Esophagus squamous epithelium (tissue), 5 donors: ENCODE measurements at places on chromosomes 1 and 21.

DNA sequence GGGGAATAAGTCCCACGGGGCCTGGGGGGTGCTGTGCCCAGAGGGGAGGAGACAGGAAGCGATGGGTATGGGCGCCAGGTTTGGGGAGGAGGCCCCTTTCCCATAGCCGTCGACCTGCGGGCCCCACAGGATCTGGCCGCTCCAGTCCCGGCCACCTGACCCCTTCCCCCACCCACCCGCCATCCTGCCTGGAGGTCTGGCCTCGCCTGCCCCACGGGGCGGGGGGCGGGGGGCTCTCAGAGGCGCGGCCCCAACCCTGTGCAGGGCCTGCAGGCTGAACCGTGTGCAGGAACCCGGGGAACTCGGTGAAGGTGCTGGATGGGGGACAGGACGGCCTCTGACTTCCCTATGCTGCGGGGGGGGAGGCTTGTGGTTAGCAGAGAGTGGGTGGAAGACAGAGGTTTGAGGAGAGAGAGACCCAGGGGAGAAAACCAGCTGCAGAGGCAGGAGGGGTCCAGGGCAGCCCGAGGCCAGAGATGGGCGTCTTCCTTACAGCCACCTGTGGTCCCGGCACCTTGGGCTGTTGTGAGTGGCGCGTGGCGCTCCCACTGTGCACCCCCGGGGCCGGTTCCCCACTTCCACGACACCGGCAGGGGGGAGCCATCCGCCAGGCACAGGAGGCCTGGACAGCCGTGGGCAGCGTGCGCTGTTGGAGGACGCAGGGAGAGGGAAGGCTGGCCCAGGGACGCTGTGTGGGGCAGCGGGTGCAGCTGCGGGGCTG lies 2.5 kb upstream of the TNFRSF18 start:
- H3K27ac ChIP-seq, result no peak overlapping the region
- peak overlapping the region; percentile 57 for H3K4me3 ChIP-seq
- DNase-seq, result no peak
- no peaks in the 10 kb centered on the region for H3K36me3 ChIP-seq

DNA sequence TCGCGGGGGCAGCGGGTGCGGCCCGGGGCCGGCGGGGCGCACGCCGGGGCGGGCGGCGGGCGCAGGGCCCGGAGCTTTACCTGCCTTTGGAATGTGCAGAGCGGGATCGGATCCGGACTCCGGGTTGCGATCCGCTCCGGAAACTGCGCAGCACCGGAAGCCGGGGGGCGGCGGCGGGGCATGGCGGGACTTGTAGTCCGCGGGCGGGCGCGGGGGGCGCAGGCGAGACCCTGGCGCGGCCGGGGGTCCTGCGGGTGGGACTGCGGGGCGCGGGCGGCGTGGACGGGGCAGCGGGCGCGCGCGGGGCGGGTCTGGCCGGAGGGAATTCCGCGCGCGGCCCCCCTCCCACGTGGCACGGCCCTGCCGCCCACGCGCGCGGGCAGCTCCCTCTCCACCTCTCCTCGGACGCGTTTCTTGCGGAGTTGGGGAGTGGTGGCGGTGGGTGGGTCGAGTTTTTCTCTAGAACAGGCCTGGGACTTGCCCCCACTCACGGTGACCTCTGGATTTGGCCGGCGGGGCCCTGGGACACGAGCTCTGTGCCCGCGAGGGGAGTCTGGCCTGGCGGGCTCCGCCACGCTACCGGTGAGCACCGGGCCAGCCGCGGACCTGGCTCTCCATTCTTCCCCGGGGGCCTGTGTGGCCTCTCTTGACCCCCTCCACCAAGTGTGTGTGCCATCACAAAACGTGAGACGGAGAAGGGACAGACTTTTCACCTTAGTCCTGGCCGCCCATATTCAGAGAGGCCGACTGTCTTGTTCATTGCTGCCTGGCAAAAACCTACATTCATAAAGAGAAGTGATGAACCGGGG lies at the start of gene PRDM15:
Gene PRDM15, minus strand, starts transcription at position 155 of the 809 bp plus-strand sequence. CDS start 18,981 bp downstream, outside the sequence.
- peak; percentile 16 for DNase-seq
- no peaks in the 10 kb centered on the region for H3K27me3 ChIP-seq
- H3K4me1 ChIP-seq, result peaks cover 33% of the 10 kb centered on the region
- H3K4me3 ChIP-seq, result peak within 1 kb of the TSS; percentile 81
- no peaks in the 10 kb centered on the region for H3K36me3 ChIP-seq

DNA sequence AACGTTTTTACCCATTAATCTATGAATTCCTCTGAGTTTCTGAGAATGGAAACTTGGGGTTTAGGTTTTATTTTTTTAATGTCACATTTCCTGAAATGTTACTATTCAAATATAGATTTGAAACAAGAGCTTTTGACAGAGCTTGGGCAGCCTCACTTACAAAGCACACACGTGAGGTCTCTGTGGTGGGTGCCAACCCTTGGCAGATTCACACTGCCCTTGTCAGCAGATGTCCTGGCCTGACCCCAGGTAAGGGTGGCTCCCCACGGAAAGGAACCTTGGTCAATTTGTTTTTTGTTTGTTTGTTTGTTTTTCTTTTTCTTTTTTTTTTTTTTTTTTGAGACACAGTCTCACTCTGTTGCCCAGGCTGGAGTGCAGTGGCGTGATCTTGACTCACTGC lies 53.5 kb downstream of the FAAP20 start:
- H3K27ac ChIP-seq, result no peak overlapping the region
- no peaks in the 10 kb centered on the region for H3K36me3 ChIP-seq
- DNase-seq, result no peak
- H3K4me3 ChIP-seq, result no peak overlapping the region

DNA sequence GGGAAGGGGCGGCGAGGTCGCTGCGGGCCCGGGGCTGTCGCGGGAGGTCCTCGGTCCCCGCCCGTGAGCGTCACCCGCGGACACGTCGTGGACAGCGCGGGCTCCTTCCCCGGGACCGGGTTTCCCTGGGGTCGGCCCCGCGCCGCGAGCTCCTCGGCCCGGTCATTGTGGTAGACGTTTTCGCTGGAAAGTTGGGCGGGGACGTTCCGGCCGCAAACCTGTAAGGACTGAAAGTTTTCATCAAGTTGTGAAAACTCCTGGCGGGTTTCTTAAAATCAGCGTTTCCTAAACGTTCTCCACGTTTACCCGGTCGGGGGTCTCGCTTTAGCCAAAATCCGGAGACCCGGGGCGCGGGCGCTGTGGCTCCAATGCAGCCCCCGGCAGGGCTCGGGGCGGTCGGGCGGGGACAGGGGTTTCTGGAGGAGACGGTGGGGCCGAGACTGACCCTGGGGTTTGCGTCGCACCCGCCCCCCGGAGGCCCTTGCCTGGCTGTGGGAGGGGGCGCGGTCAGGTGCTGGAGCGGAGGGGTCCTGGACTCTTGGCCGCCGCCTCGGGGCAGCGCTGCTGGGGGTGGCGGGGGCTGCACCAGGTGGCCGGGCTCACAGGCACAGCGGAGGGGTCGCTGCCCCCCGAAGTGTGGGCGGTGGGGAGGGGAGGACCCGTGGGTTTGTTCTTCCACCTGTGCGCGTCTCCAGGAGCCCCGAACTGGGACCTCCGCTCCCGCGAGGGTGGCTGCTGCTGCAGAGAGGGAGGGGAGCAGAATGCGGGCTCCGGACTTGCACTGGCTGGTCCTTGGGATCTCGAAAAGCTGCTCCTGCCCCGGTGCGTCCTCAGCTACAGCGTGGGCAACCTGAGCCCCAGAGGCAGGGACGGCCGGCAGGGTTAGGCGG lies 827 bp downstream of the PRKCZ start:
- DNase-seq, result no peak
- peaks cover 4% of the 10 kb centered on the region for H3K27me3 ChIP-seq
- peak overlapping the region; percentile 77 for H3K4me3 ChIP-seq
- no peaks in the 10 kb centered on the region for H3K36me3 ChIP-seq

DNA sequence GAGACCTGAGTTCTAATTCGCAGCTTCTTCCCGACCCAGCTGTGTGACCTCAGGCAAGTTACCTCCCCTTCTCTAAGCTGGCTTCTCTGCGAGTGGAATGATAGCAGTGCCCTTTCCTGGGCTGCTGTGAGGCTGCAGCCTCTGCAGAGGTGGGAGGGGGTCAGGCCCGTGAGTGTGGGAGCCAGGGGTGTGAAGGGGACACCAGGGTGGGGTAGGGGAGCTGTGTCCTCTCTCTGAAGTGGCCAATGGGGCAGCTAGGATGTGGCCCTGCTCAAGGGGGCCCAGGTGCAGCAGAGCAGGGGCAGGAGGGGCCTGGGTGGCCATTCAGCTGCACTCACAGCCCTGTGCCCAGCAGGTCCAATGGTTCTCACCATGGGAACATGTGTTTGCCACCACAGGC lies 24.5 kb downstream of the DMRTB1 start:
- H3K4me3 ChIP-seq, result no peak overlapping the region
- H3K4me1 ChIP-seq, result peaks cover 6% of the 10 kb centered on the region
- H3K27ac ChIP-seq, result no peak overlapping the region

DNA sequence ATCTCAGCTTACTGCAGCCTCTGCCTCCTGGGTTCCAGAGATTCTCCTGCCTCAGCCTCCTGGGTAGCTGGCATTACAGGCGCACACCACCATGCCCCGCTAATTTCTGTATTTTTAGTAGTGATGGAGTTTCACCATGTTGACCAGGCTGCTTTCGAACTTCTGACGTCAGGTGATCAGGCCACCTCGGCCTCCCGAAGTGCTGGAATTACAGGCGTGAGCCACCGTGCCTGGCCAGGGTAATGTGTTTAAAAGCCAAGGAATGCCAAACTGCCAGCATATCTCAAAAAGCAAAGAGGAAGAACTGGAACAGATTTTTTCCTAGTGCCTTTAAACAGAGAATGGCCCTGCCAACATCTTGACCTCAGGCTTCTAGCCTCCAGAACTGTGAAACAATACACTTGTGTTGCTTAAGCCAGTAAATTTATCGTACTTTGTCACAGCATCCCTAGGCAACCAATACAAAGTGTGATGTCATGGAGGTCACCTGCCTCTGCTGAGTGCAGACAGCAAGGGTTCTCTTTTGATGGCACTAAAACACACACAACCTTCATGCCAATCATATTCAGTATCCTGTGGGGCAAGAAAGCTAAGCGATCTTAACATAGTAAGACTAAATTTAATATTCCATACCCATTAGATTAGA lies 858.3 kb upstream of the TMPRSS15 start:
- H3K27ac ChIP-seq, result no peak overlapping the region
- no peaks in the 10 kb centered on the region for H3K27me3 ChIP-seq

GRCh38 chr1:36369061-36369861 lies 16.5 kb downstream of the STK40 start:
- H3K4me1 ChIP-seq, result peaks cover 45% of the 10 kb centered on the region
- peak overlapping the region; percentile 31 for H3K27ac ChIP-seq
- no peak overlapping the region for H3K4me3 ChIP-seq
- H3K36me3 ChIP-seq, result peaks cover 26% of the 10 kb centered on the region
- H3K27me3 ChIP-seq, result no peaks in the 10 kb centered on the region

GRCh38 chr21:45076245-45076711 lies 1.9 kb downstream of the ADARB1 start:
- peak overlapping the region; percentile 94 for H3K4me3 ChIP-seq
- no peaks in the 10 kb centered on the region for H3K36me3 ChIP-seq
- H3K4me1 ChIP-seq, result peaks cover 19% of the 10 kb centered on the region
- no peak for DNase-seq

GRCh38 chr1:236921610-236922009 lies 82.6 kb downstream of the MT1HL1 start:
- no peak for DNase-seq
- H3K27me3 ChIP-seq, result no peaks in the 10 kb centered on the region
- no peak overlapping the region for H3K27ac ChIP-seq
- H3K4me1 ChIP-seq, result no peaks in the 10 kb centered on the region
- no peaks in the 10 kb centered on the region for H3K36me3 ChIP-seq

- H3K27me3 ChIP-seq, result no peaks in the 10 kb centered on the region
- no peak overlapping the region for H3K4me3 ChIP-seq
- peak overlapping the region; percentile 6 for H3K27ac ChIP-seq
- H3K4me1 ChIP-seq, result peaks cover 8% of the 10 kb centered on the region
Measured at GRCh38 chr21:41817228-41817627, 50.4 kb upstream of the RIPK4 start.

DNA sequence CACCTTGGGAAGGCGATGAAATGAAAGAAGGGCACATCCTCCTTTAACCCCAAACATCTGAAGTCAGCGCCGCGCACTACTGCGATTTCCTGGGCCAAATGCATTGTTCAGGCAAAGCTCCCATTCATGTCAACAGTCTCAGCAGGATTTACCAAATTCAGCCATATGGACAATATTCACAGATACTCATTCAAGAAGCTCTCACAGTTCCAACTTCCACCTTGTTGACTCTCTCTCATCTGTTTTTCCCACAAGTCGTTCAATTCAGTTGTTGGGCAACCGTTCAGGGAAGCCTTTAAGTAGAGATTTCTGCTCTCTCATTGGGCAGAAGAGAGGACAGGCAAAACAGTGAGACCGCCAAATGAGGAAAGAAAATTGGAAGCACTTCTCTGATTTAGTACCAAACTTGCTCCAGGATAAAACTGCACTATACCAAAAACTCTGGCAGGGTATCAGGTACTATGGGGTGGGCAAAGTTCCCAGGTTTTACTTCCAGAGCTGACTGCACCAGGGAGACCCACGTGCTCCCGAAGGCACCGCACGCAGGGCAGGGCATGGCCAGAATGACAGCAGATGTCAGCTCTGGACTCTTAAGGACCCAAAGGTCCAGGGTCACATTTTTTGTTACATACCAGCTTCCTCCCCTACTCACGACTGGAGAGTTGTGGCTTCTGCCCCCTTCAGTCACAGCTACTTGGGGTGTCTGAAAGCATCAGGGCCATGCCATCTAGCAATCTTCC lies 668.8 kb downstream of the KIF26B start:
- H3K27ac ChIP-seq, result no peak overlapping the region
- H3K4me3 ChIP-seq, result no peak overlapping the region
- H3K36me3 ChIP-seq, result no peaks in the 10 kb centered on the region
- no peak for DNase-seq

DNA sequence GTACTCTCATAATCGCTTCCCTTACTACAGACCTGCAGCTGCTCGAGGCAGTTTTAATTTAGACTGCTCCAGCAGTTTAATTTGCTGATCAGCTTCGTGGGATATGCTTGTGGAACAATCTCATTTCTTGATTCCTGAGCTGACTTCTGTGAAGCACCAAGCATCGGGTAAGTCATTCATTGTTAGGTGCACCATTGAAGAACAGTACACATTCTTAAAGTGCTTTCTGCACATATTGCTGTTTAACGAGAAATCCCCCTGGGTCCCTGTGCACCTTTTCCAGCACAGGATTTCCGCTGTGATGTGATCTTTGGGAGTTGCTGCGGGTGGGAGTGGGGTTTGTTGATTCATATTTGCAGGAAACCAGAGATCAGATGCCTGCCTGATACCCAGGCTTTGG lies 9.1 kb downstream of the GALNT2 start:
- peaks cover 18% of the 10 kb centered on the region for H3K4me1 ChIP-seq
- H3K27me3 ChIP-seq, result no peaks in the 10 kb centered on the region
- no peak overlapping the region for H3K27ac ChIP-seq
- H3K36me3 ChIP-seq, result peaks cover 23% of the 10 kb centered on the region

- H3K4me1 ChIP-seq, result peaks cover 1% of the 10 kb centered on the region
- no peak overlapping the region for H3K4me3 ChIP-seq
- DNase-seq, result no peak
- peaks cover 82% of the 10 kb centered on the region for H3K27me3 ChIP-seq
Measured at GRCh38 chr1:110135246-110135645, 15.0 kb upstream of the SLC6A17 start.

- no peaks in the 10 kb centered on the region for H3K4me1 ChIP-seq
- H3K27ac ChIP-seq, result no peak overlapping the region
- no peak overlapping the region for H3K4me3 ChIP-seq
- H3K36me3 ChIP-seq, result no peaks in the 10 kb centered on the region
- DNase-seq, result no peak
Measured at GRCh38 chr21:42003051-42003461, 7.1 kb downstream of the ZBTB21 start.

DNA sequence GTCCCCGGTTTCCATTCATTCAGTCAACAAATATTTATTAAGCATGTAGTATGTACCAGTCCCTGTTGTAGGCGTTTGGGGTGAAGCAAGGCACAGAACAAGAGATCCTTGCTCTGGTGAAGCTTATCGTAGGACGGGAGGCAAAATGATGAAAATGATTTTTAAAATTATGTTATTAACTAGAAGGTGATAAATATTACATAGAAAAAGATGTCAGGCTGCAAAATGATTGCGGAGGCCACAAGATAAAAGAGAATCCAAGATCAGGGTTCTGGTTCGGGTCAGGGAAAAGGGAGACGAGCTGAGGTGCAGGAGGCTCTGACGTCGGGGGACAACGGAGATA lies 602 bp upstream of the CGN start:
- peak overlapping the region; percentile 52 for H3K27ac ChIP-seq
- no peak for DNase-seq
- peaks cover 20% of the 10 kb centered on the region for H3K4me1 ChIP-seq
